Stomach (tissue), 19 donors: ENCODE measurements at places on chromosomes 3 and 15. TPM values are rescaled to one million over a fixed set of nuclear protein-coding genes. Genes with fewer than 3 reads are reported as not detected.

The GOLGA8Q gene
- total RNA-seq, result not detected

The FANCD2OS gene
- not detected for total RNA-seq

The ST8SIA2 gene
- not detected for total RNA-seq

The BNC1 gene
- total RNA-seq, result not detected

The C3orf85 gene
- total RNA-seq, result not detected

The CDHR4 gene
- total RNA-seq, result not detected
